ENCODE measurements at places on chromosomes 11 and 22.

GRCh38 chr11:103709371-103709770 lies 327.1 kb upstream of the DDI1 start:
- DNase-seq = no peak

DNA sequence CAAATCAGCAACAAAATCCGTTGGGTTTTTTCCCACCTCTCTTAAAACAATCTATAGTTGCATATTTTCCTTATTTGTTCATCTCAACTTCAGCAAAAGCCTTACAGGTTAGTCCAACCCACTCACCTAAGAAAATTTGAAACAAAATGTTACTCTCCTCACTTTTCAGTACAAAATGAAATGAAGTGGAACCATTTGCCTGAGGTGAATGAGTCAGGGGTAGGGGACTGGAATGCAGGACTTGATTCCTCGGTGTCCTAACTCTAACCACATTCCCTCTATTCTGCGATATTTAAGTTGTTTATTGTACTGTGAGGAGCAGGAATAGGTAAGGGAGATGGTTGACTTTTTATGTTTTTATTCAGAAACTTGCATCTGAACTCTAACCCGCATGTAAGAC lies 16.4 kb downstream of the ATP5MG start:
- DNase-seq = no peak

DNA sequence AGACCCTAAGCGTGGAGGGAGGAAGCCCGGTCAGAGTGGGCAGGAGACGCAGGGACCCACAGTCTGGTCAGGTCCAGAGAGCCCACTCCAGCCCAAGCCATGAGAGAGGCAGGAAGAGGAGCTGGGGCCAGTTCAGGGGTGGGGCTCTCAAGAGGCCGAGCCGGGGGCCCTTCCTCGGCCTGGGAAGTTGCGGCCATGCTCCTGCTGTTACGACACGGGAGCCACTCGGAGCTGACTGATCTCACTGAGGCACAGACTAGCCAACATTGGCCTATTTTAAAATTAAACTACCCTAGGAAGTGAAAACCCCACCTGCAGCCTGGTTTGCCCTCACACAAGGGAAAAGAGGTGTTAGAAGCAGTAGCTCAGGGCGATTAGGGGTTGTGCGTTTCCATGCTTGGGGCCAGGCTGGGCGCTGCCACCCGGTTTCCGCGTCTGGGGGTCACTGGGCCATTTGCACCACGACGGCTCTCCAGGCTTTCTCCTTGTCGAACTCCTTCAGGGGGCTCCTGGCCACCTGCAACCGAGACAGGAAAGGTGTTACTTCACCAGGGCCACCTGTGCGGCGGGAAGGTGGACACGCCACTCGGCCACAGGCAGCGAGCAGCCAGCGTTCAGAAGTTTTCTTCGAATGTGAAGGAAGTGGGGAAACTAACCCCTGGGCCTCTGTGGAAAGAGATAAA lies 3.2 kb upstream of the TTLL8 start:
- no peak for DNase-seq

DNA sequence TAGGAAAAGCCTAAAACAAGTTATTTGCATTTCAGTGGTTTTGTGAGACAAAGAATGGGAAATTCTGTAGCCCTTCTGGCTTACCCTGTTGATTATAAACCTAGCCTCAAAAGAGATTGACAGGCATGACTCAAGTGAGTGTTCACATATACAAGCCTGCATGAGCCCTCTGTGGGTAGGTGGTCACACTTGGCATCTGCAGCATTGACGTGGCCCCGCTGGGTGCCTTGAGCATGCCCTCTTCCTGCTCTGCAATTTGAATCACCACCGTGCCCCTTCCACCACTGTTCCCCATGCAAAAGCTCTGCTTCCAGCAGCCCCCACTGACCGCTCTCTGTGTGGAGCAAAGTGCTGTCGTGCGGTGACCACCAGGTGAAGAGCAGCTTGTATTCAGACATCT lies 21.0 kb upstream of the ADSL start:
- no peak for DNase-seq

Measured in tongue (tissue), 3 donors.